Heart right ventricle (tissue), 16 donors: ENCODE measurements at places on chromosomes 7 and 10. TPM values are rescaled to one million over a fixed set of nuclear protein-coding genes. Genes with fewer than 3 reads are reported as not detected.

Gene TMEM270
- not detected for total RNA-seq

Gene MSRB2
- total RNA-seq = 180 TPM

Gene GNAT3
- not detected for total RNA-seq

Gene BAMBI
- 15.1 TPM for total RNA-seq

Gene RELN
- total RNA-seq = 1.00 TPM

Gene IL6
- total RNA-seq = 4.1 TPM

GRCh38 chr7:2803342-2803692 is 40.8 kb downstream of the GNA12 start:
- DNase-seq = no peak

- DNase-seq = no peak
Measured at GRCh38 chr7:141641876-141642275, 60.1 kb downstream of the DENND11 start.

- DNase-seq = no peak
Measured at GRCh38 chr7:80767654-80768053, 129.2 kb downstream of the CD36 start.

GRCh38 chr7:91249506-91250233 is 14.6 kb upstream of the FZD1 start:
- no peak for DNase-seq

DNA sequence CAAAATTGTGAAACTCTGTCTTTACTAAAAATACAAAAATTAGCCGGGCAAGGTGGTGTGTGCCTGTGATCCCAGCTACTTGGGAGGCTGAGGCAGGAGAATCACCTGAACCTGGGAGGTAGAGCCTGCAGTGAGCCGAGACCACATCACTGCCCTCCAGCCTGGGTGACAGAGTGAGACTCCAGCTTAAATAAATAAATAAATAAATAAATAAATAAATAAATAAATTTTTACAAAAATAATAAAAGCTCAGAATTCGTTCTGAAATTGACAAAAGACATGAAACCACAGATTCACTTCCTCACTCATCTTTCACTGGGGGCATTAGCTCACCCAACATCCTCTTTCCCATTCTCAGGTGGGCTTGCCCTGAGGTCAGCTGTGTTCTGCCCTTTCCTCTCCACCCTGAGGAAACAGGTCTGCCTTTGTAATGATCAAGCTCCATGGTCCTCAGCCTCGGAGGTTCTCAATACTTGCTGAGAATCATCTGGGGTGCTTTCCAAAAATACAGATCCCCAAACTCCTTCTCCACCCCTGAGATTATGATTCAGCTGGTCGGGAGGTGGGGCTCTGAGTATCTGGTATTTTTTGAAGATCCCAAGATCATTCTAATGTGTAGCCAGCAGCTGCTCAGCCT is 29.2 kb upstream of the APBB1IP start:
- no peak for DNase-seq

- no peak for DNase-seq
Measured at GRCh38 chr7:95027234-95027872, 120.0 kb downstream of the PPP1R9A start.

DNA sequence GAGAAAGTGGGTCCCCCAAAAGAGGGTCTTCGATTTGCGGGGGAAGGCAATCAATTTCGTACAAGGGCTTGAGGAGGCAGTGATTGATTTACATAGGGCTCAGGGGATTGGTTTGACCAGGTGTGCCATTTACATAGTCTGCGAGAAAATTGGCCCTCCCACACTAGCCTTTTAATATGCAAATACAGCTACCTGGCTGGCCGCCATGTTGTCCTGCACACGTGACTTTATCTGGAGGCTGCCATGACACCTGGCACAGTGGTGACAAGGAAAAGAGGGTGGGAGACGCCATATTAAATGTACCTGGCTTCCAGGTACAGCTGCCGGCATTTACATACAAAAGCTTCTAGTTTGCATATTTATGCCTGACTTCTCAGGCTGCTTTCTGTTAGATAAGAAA is 1577.2 kb upstream of the LRRTM3 start:
- DNase-seq = no peak

- DNase-seq = no peak
Measured at GRCh38 chr7:158586499-158587161, 993 bp downstream of the PTPRN2 start.

DNA sequence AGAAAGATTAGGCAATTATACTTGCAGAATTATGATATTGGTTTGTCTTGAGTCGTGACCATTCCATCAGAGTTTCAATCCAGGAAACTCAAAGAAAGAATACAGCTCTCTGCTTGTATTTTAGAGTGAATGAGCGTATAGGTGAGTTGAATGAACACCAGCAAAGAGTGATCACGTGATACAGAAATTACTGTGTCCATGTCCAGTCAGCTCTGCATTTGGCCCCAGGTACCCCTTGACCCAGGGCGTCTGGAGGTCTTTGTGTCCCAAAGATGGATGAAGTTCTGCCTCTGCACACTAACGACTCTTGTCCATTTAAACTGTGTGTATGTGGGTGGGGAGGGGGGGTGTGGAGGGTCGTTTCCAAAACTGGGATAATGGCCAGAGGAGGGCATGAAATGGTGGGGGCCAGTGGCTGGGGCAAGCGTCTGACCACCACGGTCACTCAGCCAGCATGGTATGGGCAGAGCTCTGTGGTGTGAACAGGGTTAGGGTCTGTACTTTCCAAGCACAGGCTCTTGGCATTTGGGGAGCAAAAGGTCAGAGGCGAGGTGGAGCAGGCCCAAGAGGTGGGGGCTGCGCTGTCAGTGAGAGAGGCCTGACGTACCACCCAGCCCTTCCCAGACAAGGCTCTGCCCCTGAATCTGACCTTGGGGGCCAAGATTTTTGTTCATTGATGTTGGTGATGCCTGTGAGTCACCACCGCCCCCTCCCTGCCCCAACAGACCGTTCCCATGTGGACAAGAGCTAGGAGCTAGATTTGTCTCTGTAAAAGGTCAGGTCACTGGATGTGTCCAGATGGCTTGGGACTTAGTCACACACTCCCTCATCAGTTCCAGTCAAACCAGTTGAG is 1.4 kb downstream of the PTPRE start:
- no peak for DNase-seq

DNA sequence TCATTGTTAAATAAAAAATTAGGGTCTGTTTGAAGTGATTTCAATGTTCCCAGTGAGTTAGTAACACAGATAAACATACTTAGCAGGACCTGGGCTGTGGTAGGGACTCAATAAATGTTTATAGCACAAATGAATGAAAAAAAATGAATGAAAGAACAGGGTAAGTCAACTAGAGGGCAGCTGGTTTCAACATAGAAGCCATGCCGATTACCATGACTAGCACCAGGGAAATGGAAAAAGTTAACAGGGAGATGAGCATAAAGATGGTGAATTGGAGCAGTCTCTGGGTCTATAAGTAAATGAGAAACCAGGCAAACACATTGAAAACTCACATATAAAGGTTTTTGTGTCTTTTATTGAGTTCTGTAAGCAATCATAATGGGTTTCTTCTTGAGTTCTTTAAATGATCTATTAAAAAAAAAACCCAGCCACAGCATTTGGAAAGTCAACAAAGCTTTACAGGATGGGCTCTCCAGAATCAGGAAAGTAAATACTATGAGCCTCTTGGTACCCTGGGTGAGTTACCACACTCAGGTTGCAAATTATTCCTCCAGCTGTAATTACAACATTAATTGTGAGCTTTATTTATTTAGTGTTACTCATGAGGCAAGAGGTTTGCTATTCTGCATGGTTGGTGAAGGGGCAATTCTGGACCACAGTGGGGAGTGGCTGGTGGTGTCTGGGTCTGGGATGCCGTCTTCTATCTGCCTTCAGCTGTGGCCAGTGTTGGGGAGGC is 46.1 kb upstream of the MTPN start:
- no peak for DNase-seq

GRCh38 chr10:76975126-76975525 is 662.5 kb downstream of the KCNMA1 start:
- no peak for DNase-seq

- DNase-seq = no peak
Measured at GRCh38 chr7:81013083-81013817, 94.4 kb upstream of the SEMA3C start.

- DNase-seq = no peak
Measured at GRCh38 chr7:71793251-71793650, 618.9 kb downstream of the CALN1 start.

- DNase-seq = no peak
Measured at GRCh38 chr7:35249537-35249907, 4.4 kb downstream of the TBX20 start.

- no peak for DNase-seq
Measured at GRCh38 chr7:92813390-92814024, 22.9 kb downstream of the CDK6 start.

GRCh38 chr10:101120884-101121653 is 10.0 kb upstream of the TLX1 start:
- no peak for DNase-seq

DNA sequence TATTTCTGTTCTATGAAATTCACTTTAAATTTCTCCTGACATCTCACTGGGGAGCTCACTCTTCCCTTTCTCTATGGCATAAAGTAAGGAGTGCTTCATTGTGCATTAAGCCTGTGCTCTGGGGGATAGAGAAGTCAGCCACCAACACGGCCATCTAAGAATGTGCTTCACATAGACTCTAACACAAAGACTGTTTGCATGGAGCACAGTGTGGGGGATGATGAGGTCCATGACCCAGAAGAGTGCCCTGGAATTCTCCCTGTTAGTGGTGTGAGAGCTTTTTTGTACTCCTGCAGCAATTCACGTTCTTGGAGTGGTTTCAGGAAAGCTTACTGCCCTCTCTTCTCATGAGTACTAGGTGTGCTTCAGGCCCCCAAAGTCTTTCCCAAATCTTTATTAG is 43.9 kb upstream of the PDZD8 start:
- DNase-seq = no peak

GRCh38 chr10:69388488-69388887 is 28.2 kb downstream of the TACR2 start:
- no peak for DNase-seq

DNA sequence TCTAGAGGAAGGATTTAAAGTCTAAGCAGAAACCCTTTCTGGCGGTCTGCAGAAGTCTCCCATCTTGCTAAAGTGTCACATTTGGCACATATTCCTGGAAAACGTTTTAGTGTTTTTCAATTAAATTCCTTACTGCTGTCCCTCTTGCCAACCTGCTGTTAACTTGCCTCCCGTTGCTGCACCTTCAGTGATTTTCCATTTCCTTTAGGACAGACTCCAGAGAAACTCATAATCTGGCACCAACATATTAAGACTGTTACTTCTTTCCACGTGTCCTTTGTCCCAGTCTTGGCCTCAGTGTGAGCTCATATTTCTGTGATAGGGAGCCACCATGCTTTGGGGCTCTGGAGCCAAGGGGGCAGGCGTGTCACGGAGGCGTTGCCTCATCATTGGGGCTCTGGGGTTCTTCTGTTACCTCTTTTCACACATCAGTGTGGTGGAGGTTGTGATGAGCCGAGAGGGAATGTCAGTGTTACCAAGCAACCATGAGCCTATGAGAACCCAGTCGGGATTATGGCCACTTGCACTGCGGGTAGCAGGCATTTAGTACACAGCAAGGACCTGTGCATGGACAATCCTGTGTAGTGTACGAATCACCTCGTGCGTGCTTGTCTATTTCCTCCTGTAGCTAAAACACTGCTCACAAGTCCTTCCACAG is 26.0 kb upstream of the ZNF32 start:
- no peak for DNase-seq
